ENCODE measurements at places on chromosomes 2 and 18.

DNA sequence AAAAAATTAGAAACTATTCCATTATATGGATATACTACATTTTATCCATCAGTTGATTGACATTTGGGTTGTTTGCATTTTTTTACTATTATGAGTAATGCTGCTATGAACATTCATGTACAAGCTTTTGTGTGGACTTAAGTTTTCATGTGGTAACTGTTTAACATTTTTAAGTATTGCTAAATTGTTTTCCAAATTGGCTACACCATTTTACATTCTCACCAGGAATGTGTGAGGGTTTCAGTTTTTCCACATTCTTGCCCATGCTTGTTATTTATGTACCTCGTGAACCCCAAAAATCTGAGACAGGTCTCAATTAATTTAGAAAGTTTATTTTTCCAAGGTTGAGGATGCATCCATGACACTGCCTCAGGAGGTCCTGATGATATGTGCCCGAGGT, 3.1 kb upstream of the TXNL4A start:
- no peak for DNase-seq

DNA sequence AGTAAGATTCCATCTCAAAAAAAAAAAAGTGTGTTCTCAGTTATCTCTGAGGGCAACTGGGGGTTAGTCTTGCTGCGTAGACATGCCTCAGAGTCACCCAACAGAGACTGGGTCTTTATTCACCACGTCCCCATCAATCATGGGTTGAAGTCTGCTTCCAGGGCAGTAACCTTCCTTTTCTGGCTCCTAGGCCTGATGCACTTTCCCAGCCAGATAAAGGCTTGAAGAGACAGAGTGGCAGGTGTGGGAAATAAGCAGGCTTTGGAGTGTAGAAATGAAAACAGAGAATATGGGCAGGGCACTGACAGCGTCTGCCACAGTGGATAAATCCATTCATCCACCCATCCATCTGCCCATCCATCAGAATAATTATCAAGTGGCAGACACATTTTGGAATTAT, 134.1 kb upstream of the LGALSL start:
- DNase-seq, result no peak

DNA sequence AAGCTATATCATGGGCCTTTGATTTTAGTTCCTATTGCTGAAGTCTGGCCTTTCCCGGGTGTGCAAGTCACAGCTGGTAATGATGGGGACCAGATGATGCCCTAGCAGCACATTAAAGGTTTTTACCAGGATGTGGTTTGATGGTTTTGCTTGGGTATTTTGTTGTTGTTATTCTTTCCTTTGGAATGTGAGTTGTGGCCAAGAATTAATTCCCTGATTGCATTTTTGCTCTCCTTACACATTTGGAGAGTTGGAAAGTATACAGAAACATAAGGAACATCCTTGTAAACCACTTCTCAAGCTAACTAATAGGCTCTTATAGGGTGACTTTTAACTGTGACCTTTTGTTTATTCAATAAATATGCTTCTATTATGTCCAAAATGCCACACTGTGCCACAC, 154.1 kb upstream of the MMADHC start:
- DNase-seq, result no peak

GRCh38 chr2:42142547-42143184, 26.5 kb upstream of the EML4 start:
- DNase-seq, result no peak

DNA sequence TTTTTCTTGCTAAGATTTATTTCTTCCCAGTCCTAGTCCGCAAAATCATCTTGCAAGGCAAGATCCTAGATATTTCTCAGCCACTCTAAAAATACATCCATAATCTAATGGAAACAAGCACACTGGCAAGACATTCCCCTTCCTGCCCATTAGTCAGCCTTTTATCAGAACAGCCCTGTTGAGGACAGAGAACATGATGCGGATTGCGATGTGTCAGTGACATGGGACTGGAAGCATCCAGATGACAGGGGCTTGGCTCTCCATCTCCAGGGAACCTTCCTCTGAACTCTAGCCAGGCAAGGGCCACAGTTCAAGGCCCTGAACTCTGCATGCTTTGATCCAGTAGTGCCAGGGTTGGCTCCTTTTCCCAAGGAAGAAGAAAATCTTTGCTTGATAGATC, 70.0 kb downstream of the VSNL1 start:
- DNase-seq, result no peak

DNA sequence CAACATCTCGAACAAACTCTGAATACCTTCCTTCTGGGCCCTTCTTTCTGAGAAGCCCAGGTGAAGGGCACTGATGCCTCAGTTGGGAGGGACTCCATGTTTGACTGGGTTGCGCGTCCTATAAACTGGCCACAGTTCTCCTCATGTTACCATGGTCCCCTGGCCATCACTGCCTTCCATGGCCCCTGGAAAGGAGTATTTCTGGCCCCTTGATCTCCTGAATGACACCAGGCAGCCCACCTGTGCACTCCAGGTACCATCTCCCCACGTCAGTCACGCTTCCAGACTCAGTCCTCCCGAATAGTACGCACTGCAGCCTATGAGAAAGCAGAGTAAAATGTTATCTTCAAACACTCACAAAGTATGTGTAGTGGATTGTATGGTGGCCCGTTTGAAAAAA, 73.9 kb downstream of the ACKR3 start:
- DNase-seq, result no peak

- no peak for DNase-seq
These were observed 176.3 kb upstream of the NABP1 start for GRCh38 chr2:191501561-191502168.

DNA sequence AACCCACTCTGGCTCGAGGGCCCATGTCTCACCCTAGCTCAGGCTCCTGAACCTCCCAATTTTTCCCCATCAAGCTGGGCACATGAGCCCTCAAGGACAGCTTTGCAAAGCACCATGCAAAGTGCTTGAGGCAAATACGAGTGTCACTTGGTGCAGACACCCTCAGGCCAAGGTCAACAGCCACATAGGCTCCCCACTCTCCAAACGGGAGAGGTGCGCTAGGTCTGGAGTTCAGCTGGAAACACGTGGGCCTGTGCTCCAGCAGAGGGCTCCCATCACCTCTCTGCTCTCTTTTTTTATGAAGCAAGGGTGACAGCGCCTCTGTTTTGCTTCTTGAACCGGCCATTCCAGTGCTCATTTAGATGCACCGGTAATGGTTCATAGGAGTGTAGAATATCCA, 11.9 kb upstream of the ARHGAP25 start:
- DNase-seq, result no peak

DNA sequence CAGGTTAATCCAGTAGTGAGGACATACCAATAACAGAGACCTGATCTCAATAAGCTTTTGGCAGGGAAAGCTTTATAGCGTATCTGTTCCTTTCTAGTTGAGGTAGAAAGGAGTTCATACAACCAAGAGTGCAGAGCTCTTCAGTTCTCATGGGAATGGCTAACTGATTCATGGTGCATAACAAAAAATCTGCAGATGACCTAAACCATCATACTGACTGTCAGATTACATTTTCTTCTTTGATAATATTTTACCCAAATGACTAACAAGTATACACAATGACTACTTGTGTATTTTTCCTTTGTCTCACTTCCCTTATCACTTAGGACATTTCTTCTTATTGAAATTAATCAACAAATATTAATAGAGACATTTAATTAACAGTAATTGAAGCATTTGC, 140.0 kb upstream of the SERTAD2 start:
- DNase-seq, result no peak

DNA sequence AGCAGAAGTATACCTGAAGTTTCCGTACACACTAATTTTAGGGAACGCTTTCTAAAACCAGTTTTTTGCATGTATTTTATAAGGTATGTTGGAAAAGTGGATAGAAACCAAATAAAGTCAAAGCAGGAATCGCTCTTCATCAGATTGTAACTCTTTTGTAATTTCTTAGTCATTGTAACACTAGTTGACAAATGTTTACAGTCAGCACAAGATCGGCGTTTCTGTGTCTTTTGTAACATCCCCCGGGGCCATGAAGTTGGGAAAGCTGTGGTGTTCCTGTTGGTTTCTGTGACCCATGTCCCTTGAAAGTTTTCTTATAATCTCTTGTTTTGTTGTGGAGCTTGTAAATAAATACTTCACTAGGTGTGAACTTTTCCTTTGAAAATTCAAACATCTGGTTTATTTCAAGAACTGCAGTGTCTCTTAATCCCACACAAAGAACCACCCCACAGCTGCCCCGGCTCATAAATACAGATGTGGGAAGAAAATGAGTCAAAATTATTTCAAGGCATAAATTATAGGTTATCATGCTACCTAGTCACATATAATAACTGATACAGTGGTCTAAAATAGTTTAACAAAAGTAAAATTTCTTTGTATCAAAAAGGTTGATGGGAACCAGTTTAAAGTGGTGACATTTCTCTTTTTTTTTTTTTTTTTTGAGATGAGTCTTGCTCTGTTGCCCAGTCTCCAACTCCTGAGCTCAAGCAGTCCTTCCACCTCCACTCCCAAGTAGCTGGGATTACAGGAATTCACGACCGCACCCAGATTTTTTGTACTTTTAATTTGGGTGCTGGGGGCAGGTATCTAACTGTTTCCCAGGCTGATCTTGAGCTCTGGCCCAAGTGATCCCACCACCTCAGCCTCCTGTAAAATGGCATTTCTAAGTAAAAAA, 751 bp upstream of the NMI start:
- no peak for DNase-seq

DNA sequence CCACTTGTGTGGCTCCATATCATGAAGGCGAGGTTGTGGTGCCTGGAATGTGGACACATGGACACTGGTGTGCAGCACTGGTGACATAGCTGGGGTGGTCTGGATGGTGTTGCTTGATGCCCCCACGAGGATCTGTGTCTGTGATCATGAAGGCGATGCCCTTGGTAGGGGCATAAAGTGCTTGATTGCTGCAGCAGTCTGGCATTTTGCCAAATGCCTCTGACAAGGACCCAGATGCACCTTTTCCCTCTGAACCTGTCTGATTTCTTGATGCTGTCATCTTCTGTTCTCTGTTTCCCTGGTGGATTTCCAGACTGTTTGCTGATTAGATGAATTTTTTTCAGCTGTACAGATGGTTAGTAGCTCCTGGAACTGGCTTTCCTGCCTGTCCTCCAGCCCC, 752.0 kb upstream of the HS6ST1 start:
- DNase-seq, result no peak

DNA sequence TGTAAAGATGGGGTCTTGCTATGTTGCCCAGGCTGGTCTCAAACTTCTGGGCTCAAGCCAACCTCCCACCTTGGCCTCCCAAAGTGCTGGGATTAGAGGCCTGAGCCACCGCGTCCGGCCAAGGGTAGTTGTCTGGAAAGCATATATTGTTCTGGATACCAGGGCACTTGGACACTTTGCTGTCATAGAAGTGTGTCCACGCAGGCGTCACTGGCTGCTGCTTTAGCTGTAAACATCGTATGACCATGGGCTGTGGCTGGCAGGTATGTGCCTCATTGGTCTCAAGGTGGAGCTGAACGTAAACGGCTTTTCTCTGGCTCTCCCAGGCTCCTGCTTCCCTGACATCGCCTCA, 3.2 kb upstream of the GPR35 start:
- DNase-seq, result no peak

- no peak for DNase-seq
These were observed 182.9 kb downstream of the IKZF2 start for GRCh38 chr2:212968284-212969081.

GRCh38 chr18:25423760-25424159, 71.8 kb upstream of the ZNF521 start:
- DNase-seq, result no peak

- DNase-seq, result no peak
These were observed 80.1 kb downstream of the GALNT1 start for GRCh38 chr18:35661483-35662146.

GRCh38 chr2:233168445-233168844, 83.0 kb upstream of the ATG16L1 start:
- DNase-seq, result no peak

DNA sequence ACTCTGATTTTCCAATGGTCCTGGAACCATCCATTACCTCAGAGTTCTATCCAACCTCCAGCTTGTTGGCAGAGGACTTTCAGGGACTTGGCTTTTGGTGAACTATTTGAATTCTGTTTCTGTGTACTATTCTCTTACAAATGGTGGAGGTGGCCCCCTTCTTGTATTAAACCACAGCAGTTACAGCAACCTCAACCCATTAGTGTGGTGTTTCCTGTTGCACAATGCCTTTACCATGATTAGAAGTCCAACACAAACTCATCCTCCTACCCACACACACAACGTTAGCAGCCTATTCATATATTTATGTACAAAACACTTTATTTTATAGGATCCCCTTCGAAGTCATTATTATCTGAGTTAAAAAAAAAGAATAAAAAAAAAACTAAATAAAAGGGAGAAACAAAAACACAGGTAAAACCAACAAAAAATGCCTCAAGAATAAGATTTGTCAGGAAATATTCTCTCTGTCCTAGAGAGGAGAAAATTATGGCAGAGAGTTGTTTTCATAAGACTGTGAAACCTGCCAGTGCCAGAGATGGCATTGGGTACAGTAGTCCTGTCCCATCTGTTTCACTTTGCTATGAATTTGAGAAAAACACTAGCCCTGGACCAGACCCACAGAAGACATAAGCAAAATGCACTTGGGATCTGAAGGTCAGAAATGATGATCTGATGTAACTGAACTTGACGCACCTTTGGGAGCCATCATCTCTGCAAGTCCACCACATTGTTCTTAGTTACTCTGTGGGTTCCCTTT, 1896.0 kb upstream of the PIK3C3 start:
- no peak for DNase-seq

GRCh38 chr2:8472545-8473323, 209.1 kb upstream of the ID2 start:
- DNase-seq, result no peak

DNA sequence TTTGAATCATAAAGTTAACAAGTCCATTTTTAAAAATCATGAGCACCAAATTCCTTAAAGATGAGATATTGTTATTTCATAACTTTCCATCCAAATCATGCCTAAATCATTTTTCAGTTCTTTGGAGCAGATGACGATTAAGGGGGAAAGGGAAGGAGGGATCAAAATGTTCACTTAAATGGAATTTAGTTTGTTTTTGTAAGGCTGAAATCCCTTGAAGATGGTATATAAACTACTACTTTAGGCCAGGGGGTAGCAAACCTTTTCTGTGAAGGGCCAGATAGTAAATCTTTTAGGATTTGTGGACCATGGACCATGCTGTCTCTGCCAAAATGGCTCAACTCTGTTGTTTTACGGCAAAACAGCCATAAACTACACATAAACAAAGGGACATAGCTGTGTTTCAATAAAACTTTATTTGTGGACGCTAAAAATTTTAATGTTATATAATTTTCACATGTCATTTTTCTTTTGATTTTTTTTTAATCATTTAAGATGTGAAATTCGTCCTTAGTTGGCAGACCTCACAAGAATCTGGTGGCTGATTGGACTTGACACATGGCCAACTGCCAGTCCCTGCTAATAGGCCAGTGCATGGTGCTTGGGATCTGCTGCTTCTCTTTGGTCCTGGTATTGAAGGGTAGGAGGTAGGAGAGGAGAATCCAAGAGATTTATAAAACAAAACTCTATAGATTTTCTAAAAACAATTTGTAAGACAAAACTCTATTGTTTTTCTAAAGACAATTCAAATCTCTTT, 52.0 kb upstream of the RTN4 start:
- DNase-seq, result no peak

DNA sequence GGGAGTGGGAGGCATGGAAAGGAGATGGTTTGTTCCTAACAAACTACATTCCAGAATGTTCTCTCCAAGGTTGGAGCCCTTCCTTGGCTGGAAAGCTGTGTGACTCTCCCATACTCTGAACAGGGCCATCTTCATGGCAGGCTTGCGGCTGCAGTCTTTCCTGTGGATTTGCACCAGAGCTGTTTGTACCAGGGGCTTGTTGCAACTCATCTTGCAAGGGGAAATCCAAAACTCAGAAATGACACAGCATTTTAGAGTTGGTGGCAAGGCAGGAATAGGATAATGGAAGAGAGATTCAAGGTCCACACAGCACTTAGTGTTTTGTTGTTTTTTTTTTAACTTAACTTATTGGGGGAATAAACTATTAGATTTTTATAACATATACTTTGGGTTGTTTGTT, 73.7 kb upstream of the ZNF516 start:
- no peak for DNase-seq

All from GM12892 (cell line).